ENCODE measurements at places on chromosomes 1 and 21.
A peak's percentile ranks its signal among the peaks of the same experiment; 100 is the strongest.

DNA sequence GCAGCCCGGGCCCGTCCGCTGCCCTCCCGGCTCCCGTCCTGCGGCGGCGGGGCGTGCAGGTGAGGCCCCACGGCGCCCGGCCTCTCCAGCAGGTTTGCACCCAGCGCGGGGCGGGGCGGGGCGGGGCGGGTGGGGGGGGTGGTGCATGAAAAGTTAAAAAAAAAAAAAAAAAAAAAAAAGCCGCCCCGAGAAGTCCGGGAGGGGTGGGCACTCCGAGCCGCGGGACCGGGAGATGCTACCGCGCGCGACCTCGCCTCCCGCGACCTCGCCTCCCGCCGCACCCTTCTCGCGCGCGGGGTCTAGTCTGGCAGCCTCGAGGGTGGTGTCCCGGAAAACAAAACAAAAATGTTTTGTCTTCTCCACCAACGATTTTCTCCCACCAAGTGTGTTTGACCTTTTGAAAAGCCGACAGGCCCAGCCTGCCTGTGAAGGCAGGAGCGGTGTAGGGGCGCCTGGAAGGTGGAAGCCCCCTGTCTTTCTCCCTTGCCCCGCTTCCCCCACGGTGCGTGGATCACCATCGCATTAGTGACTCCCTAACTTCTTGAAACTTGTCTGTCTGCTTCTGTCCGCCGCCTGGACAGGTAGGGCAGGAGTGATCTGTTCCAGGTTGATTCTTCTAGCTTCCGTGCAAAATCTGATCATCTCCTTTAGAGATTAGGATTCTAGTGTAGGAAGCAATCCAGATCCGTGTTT lies 569 bp downstream of the RCAN3 start:
- no peak for DNase-seq

DNA sequence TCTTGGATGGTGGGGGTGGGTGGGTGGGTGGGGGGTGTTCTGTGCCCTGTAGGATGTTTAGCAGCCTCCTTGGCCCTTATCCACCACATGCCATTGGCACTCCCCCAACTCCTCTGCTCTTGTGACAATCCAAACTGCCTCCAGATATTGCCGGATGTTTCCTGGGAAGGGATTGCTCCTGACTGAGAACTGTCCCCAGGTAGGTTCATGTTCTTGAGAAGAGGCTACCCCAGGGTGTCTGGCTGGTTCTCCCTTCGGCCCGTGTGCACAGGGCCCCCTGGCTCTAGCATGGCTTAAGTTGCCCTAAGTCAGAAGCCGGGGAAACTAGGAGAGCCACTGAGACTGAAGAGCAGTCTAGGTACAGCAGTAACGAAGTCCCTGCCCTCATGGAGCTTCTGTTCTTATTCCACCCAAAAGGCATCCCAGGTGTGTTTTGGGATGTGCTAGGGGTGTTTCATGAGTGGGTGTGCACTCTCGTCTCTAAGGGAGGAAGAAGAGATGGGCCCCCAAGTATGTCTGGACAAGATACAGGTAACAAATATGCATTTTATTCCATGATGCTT lies 19.8 kb upstream of the THRAP3 start:
- DNase-seq, result no peak

DNA sequence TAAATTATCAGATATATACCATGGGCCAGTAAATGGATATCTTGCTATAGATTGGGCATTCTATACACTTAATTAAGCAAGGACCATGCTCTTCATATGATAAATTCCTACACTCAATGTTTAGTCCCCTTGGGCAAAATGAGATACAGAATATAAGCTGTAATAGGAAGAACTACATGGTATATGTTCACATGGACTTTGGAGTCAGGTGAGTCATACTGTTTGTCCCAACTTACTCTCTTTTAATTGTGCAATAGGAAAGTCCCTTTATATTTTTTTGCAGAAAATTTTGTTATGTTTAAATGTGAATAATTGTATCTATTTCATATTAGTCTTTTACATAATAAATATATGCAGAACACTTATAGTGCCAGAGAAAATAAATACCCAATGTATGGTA lies 820.2 kb upstream of the ADAMTS5 start:
- DNase-seq, result no peak

DNA sequence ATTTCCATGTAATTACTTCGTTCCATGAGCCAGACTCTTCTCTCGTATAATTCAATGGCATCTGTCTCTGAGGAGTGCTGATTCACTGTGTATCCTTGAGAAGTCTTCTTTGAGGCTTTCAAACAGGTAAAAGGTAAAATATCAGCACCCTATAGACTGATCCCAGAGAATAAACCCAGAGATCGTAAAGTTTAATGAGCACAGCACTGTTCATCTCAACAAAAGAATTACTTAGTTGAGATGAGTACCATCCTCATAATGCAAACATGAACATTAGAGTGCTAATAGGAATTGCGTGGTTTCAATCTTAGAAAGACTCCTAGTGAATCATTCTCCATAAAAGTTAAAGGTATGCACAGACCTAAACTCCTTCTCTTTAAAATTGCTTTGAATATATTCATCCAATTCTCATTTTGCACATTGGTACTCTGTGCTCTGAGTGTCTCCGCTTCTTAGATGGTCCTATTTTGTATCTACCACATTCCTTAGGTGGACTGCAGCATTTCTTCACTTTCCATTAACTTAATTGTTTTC lies 97.2 kb downstream of the TBX15 start:
- DNase-seq, result no peak

DNA sequence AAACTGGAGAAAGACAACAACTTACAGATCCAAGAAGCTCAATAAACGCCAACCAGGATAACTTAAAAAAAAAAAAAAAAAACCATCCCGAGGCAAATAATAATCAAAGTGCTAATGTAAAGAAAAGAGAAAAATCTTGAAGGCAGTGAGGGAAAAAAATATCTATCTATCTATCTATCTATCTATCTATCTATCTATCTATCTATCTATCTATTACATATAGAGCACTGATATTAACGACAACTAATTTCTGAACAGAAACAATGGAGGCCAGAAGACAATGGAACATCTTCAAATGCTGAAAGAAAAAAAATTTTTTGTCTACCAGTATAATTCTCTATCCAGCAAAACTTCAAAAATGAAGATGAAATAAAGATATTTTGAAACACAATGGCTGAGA lies 18.0 kb downstream of the PACC1 start:
- no peak for DNase-seq

DNA sequence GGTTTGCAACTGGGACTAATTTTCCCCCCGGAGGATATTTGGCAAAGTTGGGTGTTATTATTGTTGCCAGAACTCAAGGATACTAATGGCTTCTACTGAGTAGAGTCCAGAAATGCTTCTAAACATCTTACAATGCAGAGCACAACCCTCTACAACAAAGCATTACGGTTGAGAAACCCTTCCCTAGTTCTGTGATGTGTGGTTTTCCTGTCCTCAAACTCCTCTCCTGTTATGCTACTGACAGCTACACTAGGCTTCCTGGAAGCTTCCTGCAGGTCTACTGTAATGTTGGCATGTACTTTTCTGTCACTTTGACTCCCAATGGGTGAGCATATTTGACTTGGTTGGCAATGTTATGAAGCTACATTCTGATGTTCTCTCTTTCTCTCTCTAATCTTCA lies 1656.9 kb downstream of the MRPL39 start:
- DNase-seq, result no peak

DNA sequence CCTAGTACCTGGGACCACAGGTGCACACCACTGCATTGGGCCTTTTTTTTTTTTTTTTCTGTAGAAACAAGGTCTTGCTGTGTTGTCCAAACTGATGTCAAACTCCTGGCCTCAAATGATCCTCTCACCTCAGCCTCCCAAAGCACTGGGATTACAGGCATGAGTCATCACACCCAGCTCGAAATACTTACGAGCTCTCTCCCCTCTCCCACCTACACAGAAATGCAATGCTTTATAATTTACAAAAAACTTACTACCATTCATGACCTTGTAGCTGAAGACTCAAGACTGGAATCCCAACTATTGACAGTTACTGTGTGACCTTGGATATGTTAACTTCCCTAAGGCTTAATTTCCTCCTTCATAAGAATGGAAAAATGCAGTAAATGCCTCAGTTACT lies 18.7 kb downstream of the FOXJ3 start:
- DNase-seq, result no peak

DNA sequence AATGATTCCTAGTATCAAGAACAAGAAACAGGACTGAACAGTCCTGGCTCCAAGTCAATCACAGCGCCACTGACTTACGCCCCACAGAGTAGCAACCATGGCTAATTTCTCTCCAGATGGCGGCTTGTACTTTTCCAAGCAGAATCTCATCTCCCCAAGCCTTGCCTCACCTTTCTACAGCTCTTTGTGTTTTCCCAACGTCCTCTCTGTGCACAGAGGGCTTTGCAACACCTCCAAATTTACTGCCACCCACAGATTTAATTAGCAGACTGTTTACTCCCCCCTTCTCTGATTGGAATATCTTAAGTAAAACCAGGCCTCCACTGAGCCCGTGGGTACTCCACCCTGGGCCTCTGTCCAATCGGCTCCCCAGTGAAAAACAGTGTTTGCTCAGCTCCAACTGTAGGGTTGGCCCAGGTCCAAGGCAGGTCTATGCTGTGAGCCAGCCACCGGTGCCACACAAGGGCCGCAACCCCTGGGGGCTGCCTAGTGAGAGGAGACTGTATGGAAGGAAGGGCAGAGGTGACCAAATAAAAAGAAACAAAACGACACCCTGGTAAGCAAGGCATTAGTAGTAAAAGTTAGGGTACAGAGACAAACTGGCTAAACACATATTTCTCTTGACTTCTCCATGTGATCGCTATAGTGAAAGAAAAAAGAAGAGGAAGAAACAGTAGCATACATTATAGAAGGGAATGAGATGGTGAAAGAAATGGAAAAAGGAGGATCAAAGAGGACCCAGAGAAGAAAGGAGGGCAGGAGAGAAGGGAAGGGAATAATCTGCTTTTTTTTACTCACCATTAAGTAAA lies 128.4 kb upstream of the SOD1 start:
- no peak for DNase-seq

- DNase-seq, result no peak
Observed at GRCh38 chr1:110477445-110477957, 26.6 kb downstream of the PROK1 start.

DNA sequence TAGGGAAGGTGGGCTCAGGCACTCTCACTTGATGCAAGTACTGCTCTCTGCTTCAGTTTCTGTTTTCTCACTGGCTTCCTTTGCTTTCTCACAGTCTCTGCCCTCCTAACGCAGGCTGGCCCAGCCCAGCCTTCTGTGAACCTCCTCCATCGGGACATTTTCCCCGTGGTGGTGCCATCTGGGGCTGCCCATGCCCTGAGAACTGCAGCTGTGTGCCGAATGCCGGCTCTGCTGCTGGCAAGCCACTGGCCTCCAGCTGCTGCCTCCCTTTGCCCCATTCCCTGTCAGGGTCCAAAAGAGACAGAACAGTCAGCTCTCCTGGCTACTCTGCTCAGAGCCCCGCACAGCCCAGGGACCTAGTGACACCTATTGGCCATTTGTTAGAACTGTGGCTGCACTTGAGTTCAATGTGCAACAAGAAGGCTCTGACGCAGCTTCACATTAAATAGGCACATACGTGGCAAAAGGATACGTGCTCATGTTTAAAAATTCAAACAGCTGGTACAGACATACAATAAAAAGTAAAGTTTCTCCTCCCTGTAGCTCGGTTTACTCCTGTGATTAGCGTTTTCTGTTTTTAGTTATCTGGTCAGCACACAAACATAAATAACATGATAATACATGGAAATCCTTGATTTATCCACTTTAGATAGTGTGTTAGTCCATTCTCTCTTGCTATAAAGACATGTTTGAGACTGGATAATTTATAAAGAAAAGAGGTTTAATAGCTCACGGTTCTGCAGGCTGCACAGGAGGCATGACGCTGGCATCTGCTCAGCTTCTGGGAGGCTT lies 46.6 kb downstream of the FCRL5 start:
- DNase-seq, result peak; percentile 6
